Activated CD4-positive, alpha-beta T cell treated with anti-CD3 and anti-CD28 coated beads, Interleukin-2, amount 50 U/mL, for 1 hour (primary cell): ENCODE measurements at places on chromosomes 6 and 20.

DNA sequence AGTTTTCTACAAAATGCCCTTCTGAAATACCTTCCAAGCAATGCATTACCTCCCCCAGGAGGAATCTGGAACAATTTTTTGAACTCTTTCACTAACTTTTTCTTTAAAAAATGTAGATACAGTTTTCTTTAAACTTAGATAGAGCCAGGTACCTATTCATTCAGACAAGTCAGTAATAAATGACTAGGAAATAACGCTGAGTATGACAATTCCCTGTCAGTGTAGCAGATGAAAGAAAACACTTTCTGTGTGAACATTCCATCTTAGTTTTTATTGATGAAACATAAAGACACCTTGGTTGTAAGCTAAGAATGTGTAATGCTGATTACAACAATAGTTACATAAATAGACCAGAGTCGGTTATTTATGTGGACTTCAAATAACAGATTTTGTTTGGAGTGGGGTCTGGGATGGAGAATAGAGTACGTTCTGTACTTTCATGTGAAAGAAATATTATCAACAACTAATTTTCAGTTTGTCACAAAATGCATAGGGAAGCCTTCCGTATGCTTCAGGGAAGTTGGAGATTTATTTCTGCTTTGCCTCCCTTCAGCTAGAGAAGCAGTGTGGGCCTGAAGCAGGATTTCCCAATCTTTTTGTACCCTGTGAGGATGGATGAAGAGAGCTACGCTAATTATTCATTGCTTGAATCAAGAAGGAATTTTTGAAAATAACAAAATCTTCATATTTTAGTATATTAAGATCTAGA lies 19.2 kb upstream of the QKI start:
- no peak for DNase-seq

- no peak for DNase-seq
Measured at GRCh38 chr6:3778701-3779573, 27.4 kb upstream of the PXDC1 start.

GRCh38 chr6:99867026-99867425 lies 127.0 kb downstream of the MCHR2 start:
- no peak for DNase-seq

DNA sequence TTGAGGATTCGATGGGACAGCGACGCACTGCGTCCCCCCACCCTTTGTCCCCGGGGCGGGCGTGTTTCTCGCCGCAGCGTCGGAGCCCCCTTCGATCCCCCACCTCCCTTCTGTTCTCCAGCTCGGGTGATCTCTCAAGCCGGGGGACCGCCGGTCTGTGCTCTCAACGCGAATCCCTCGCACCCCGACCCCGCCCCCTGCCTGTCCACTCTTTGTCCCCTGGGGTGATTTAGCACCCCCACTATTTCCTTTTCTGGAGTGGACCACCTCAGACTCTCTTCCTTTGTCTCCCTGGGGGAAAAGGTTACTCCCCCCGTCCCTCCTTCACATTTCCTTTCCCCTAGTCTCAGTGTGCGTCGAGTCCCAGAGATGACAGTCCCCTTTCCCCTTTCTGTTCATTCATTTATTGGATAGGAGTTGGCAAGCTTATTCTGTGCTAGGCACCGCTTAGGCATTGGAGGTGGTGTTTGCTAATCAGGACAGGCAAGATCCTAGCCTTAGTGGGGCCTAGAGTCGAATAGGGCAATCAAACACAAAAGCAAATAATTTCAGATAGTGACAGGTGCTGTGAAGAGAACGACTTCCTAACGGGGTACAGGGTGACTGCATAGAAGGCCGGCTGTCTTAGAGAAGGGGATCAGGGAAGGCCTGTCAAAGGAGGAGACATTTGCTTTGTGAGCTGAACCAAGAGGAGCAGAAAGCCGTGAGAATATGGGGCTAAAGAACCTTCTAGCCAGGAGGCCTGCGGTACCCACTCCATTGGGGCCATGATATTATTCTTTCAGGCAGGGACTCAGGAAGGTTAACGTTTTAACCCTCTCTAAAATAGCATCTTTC lies 741 bp downstream of the PTPN1 start:
- no peak for DNase-seq

GRCh38 chr6:112249489-112249888 lies 4.9 kb downstream of the LAMA4 start:
- no peak for DNase-seq

DNA sequence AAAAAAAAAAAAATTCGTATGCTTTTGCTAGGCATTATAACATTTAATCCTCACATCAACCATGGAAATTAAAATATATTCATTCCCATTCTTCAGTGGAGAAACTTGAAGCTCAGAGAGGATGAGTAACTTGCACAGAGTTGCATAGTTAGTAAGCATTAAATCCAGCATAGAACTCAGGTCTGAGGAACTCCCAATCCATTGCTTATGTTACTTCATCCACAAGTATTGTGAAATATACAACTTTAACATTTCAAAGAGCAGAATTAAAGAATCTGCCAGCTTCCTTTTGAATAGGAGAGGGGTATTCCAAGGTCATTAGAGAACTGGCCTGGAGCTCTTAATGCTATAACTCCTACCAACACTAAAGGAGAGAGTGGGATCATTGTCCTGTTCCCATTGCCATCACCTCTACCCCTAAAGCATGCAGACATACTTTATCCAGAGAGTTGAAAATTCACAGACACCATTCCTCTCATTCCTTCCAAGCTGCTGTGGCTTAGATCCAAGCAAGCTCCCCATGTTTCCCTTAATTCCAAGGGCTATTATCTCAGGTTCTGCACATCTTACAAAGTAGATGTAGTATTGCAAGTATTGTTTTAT lies 91.9 kb downstream of the FLRT3 start:
- DNase-seq, result no peak

- no peak for DNase-seq
Measured at GRCh38 chr6:159194421-159194820, 25.2 kb downstream of the FNDC1 start.

- DNase-seq, result no peak
Measured at GRCh38 chr6:69337311-69337710, 459.5 kb downstream of the LMBRD1 start.
